ENCODE measurements at places on chromosomes 11 and 22.

GRCh38 chr11:126968915-126969314 is 31.7 kb downstream of the KIRREL3 start:
- no peak for DNase-seq

GRCh38 chr11:87110443-87111131 is 72.9 kb downstream of the TMEM135 start:
- DNase-seq, result no peak

DNA sequence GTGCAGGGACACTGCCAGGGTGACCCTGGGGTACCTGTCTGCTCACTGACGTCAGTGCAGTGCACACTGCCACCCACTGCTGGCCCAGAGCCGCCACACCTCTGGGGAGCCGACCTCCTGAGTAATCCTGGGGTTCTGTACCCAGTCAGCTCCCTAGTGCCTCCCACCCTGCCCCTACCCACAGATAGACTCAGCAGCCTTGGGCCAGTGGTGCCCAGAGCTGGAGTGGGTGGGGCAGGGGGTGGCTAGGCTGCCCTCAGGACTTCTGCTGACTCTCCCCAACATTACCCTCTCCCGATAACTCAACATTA is 5.8 kb downstream of the NRXN2 start:
- DNase-seq, result no peak

DNA sequence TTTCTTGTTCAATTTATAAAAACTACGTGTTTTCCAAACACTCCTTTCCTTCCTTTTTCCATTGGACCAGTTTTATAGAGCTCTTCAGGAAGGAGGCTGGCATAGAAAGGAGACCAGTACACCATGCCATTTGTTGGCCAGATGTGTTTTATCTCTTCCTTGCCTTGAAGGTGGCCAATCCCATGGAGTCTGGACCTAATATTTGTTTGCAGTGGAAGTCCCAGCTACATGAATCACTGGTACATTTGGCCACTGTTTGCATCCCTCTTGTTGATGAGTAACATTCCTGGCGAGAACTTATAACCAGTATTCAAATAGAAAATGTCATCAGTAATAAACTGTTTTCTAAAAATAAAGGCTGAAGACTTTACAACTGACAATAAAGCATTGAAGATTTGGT is 110.2 kb downstream of the ANO3 start:
- no peak for DNase-seq

DNA sequence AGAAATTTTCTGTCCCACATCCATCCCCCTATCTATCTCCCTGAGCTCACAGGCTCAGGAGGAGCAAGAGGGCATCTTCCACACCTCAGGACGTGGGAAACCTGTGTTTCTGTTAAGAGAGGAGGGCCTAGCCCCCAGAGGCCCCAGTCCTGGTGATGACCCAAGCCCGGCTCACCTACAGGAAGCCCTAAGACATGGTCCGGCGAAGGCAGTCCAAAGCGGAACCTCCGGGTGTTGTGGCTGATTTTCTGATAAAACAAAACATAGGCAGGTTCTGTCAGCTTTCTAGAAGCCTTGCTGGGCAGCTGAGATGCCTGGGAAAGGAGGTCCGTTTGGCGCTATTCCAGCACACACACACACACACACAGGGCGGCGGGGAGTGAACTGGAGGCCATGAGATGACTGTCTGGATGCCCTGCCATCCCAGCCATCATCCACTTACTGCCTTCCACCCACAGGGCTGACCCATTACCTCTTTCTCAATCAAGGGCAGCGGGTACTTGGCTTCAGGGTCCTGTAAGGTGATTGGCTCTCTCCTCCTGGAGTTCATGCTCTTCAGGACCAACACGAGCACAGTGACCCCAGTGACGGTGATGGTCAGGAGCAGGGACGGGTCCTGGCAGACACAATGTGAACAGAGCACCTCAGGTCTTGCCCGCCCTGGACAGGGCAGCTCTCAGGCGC is 882 bp downstream of the CYB5R2 start:
- DNase-seq, result no peak

- DNase-seq, result no peak
Observed at GRCh38 chr11:31646216-31646615, 136.6 kb downstream of the ELP4 start.

DNA sequence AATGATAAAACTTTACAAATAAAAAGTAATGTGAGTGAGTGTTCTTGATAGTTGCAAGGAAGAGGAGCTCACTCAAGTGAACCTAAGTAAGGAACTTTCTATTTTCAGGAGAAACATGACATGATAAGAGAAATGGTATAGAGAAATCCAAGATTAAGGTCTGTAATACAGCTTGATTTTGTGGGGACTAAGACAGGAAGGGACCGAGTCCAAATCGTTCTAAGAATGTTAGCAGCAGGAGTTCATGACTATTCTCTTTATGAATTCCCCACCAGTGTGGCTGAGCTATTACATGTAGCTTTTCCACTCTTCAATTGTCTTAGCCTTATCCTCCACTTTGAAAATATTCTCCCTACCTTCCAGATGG is 698.6 kb upstream of the ARHGAP42 start:
- no peak for DNase-seq

- no peak for DNase-seq
Observed at GRCh38 chr11:10592331-10592730, 23.9 kb upstream of the LYVE1 start.

DNA sequence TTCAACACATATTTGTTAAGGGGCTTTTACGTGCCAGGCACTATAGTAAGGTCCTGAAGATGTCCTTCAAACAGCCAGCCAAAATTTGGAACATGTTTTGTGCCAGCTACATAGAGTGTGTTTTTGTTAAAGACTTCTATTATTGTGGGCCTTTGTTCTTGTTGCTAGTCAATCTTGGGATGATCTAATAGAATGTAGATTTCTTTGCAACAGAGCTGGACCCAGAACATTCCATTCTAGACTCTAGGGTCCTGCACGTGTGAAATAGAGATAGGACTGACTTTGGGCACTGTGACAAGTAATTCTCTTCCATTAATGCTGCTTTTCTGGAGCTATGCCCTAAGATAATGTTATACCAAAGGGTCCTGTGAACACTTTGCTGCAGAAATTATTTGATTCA is 16.9 kb upstream of the IPO7 start:
- no peak for DNase-seq

- DNase-seq, result no peak
Observed at GRCh38 chr11:132531921-132532320, 1000.4 kb downstream of the OPCML start.

GRCh38 chr11:4539603-4540219 is 5.3 kb upstream of the OR52M1 start:
- no peak for DNase-seq

GRCh38 chr11:59145534-59145933 is 2.9 kb downstream of the FAM111A start:
- no peak for DNase-seq

- DNase-seq, result no peak
Observed at GRCh38 chr11:90512846-90513245, 290.0 kb upstream of the CHORDC1 start.

- DNase-seq, result no peak
Observed at GRCh38 chr11:32006799-32007388, 84.0 kb upstream of the RCN1 start.

DNA sequence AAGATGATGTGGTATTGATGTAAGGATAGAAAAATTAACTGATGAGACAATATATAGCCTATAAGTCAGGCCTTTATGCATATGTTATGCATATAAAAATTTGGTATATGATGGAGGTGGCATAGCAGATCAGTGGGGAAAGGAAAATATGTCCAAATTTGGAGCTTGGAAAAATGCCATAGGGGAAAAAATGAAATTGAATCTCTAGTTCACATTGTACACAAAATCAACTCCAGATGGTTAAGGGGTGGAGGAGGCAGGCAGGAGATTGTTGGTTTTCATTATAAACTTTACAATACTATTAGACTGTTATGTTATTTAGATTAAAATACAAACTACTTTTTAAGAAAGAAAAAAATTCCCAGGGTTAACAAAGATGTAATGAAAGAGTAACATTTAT is 15.1 kb upstream of the CD3E start:
- DNase-seq, result no peak

GRCh38 chr11:17693531-17693930 is 25.8 kb upstream of the MYOD1 start:
- no peak for DNase-seq

DNA sequence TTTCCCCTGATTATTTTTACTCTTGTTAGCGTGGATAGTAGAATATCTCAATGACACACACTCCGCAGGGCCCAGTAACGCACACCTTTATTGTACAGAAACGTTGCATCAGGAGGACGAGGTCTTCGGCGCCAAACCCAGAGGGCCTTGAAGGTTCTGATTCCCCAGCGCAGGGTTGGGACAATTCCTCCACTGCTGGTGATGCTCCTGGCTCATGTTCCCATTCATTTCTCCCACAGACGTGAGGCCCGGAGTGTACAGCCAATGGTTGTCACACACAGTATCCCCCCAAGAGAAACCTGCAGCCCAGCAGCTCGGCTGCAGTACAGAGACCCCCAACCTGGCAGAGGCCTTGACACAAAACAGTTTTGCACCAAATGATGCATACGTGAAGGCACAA is 6.1 kb upstream of the ANO1 start:
- DNase-seq, result no peak

GRCh38 chr11:80815752-80816453 is 1375.1 kb upstream of the TENM4 start:
- DNase-seq, result no peak

DNA sequence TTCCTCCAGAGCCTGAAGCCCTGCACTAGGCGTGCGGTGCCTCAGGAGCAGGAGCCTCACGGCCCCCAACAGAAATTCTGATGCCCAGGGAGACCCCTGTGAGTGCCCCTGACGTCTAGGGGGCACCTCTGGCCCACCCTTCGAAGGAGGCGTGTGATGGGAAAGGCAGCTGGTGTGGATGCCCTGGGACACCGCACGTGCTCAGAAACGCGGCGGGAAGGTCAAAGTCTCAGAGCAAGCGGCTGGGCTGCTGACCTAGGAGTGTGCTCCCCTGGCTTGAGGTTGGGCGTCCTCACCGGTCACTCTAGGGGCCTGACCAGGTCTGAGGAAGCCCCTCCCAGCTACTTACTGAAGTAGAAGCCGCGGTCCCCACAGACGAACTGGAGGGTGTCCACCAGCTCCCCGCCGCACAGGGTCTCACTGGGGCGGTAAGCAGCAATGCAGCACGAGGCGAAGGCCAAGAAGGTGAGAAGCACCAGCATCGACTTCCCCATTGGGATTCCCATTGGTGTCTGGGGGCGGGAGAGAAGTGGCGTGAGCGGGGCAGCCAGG is 4.1 kb downstream of the IGF2 start:
- DNase-seq, result no peak

GRCh38 chr22:46894081-46894671 is 131.7 kb downstream of the TBC1D22A start:
- DNase-seq, result no peak

DNA sequence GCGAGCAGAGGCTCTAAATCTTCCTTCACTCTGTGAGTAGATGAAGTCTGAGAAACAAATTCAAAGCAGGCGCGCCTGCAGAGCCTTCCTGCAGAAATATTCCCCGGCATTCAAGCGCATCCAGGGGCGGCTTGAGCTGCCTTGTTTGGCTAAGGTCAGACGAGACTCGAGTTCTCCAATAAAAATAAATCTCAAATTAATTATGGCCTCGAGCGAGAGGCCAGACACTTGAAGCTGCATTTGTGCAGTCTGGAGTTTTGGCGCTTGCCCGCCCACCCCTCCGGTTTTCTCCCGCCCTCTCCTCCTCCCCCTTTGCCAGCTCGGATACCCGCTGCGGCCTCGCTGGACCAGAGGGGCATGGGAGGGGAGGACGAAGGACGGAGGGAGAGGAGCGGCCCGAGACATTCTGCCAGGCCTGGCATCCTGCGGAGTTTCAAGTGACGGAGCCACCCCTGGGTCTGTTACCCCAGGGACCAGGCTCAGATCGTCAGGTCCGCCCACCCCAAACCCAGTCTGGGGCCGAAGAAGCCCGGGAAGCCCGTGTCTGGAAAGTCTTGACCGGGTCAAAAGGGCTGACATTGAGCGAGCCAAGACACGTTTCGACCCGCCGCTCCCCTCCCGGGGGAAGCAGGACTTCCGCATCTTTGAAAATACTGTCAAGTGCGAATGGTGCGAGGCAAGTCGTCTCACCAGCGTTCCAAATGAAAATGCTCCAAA is 3.8 kb upstream of the FLI1 start:
- peak; percentile 61 for DNase-seq

GRCh38 chr22:31496735-31497146 is 405 bp downstream of the SFI1 start:
- DNase-seq, result no peak

- no peak for DNase-seq
Observed at GRCh38 chr11:131568318-131568717, 197.9 kb downstream of the NTM start.

- DNase-seq, result no peak
Observed at GRCh38 chr22:50473088-50473487, 1.7 kb downstream of the SBF1 start.

- DNase-seq, result no peak
Observed at GRCh38 chr11:8758619-8759169, 76.1 kb downstream of the RPL27A start.

DNA sequence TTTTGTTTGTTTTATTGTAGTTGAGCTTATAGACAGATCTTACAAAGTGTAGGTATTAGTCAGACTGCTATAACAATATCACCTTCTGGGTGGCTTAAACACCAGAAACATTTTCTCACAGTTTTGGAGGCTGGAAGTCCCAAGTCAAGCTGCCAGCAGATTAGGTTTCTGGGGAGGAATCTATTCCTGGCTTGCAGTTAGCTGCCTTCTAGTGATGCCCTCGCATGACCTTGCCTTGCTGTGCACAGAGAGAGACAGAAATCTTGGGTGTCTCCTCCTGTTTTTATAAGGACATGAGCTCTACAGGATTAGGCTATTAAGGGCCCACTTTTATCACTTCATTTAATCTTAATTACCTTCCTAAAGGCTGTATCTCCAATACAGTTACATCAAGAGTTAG is 1635.2 kb downstream of the FAM181B start:
- DNase-seq, result no peak

DNA sequence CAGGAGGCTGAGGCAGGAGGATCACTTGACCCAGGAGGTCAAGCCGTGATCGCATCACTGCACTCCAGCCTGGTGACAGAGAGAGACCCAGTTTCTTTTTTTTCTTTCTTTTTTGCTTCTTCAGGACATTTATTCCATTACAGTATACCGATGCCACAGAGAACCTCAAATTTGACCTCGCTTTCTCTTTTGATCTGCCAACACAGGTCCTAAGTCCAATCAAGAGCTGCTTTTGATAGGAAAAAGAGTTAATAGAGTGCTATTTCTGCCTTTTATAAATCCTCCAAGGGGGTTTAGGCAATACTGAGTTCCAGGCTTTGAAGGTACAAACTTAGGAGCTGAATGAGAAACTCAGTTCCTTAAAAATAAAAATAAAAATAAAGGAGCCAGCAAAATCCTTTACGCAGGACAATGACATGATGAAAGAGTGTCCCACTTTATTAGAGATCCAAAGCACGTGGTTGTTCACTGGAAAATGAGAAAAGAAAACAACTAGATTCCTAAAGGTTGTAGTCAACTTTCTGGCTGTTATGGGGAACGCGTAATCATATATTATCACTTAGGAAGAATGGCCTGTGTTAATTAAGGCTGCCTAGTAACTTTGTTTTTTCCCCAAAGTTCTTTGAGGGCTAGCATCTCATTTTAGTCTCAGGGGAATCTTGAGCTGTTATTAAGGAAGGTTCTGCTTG is 27.2 kb downstream of the FADD start:
- DNase-seq, result no peak
